ENCODE measurements at places on chromosomes 4 and X.

DNA sequence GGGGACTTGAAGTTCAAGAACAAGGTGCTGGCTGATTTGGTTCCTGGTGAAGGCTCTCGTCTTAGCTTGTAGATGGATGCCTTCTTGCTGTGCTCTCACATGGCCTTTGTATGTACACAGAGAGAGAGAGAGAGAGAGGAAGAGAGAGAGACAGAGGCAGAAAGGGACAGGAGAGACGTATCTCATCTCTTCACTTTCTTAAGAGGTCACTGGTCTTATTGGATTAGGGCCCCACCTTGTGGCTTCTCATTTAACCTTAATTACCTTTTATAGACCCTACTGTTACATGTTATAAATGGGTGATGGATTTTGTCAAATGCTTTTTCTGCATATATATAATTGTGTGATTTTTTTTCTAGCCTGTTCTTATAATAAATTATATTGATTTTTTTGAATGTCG lies 1444.2 kb downstream of the ADGRL3 start:
- peak; percentile 2 for DNase-seq

- no peak for DNase-seq
Measured at GRCh38 chr4:167616476-167616875, 382.2 kb upstream of the SPOCK3 start.

DNA sequence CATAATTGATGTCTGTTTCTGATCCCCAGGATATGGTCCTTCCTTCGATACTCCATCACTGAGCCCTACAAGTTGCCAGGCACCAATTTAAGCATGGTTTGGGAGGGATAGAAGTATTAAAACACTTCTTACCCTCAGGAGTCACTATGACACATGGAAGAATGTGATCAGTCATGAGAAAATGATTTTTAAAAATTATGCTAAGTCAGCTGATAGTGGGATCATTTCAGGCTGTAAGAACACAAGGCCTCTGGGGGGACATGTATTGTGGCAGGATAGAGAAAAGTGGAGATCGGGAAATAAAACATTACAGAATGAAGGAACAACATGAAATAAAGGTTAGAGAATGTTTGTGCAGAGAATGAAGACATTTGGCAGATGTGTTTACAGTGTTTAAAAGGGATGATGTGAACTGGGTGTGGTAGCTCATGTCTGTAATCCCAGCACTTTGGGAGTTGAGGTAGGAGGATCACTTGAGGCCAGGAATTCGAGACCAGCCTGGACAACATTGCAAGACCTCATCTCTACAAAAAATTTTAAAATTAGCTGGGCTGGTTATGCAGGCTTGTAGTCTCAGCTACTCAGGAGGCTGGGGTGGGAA lies 64.0 kb downstream of the ELOVL6 start:
- DNase-seq = no peak

GRCh38 chr4:180538384-180539057 lies 1704.7 kb upstream of the TENM3 start:
- no peak for DNase-seq

Data from M059J (cell line).